ENCODE measurements at places on chromosomes 4 and X. TPM values are rescaled to one million over a fixed set of nuclear protein-coding genes. Genes with fewer than 3 reads are reported as not detected.

The ITGB1BP2 gene
- total RNA-seq: 24.3 TPM

The NPY5R gene
- total RNA-seq: 2.9 TPM

The FAM133A gene
- total RNA-seq: 0.81 TPM

The TMPRSS11E gene
- not detected for total RNA-seq

The CMC4 gene
- total RNA-seq: 7.7 TPM

The SPACA5 gene
- not detected for total RNA-seq

The TIMM8A gene
- total RNA-seq: 2.9 TPM

The GIMD1 gene
- not detected for total RNA-seq

The PTTG2 gene
- total RNA-seq: not detected

The STATH gene
- not detected for total RNA-seq

The HS3ST1 gene
- 2.5 TPM for total RNA-seq

The CSN1S1 gene
- total RNA-seq: not detected

The GABRE gene
- total RNA-seq: 43.3 TPM

The NAA15 gene
- total RNA-seq: 23.7 TPM

The SLC9B1 gene
- 4.9 TPM for total RNA-seq

The CXCL10 gene
- not detected for total RNA-seq

The MTMR8 gene
- 1.1 TPM for total RNA-seq
